ENCODE measurements at places on chromosomes 6 and 20. TPM values are rescaled to one million over a fixed set of nuclear protein-coding genes. Genes with fewer than 3 reads are reported as not detected.

DNA sequence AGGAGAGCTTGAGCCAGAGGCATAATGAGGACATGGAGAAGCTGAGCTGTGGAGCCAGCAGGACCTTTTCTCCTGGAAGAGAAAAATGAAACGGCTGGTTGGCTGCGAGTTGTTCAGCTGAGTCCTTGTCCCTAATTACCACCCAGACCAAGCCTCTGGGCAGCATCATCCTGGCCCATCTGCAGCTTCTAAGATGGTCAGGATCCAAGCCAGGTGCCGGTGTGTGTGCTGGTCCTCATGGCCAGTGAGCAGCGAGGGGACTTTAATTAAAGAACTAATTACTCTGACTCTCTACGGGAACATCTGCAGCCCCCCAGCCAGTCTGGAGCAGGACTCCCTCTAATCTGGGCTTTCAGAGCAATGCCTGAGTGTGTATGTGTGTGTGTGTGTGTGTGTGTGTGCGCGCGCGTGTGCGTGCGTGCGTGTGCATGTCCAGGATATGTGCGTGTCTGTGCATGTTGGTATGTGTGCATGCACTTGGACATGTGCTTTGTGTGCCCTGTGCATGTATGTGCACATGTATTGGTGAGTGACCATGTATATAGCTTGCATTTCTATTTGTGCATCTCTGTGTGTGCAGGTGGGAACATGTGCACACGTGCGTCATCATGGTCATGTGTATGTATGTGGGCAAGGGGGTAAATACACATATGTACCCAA, 173.9 kb downstream of the DHX35 start:
- DNase-seq: no peak

- no peak for DNase-seq
Observed at GRCh38 chr20:51837436-51837835, 35.1 kb upstream of the SALL4 start.

- DNase-seq: no peak
Observed at GRCh38 chr6:128131036-128131435, 230.2 kb upstream of the THEMIS start.

- no peak for DNase-seq
Observed at GRCh38 chr6:89353118-89353556, 615 bp upstream of the UBE2J1 start.

GRCh38 chr6:134289204-134289575, 28.7 kb downstream of the SGK1 start:
- no peak for DNase-seq

DNA sequence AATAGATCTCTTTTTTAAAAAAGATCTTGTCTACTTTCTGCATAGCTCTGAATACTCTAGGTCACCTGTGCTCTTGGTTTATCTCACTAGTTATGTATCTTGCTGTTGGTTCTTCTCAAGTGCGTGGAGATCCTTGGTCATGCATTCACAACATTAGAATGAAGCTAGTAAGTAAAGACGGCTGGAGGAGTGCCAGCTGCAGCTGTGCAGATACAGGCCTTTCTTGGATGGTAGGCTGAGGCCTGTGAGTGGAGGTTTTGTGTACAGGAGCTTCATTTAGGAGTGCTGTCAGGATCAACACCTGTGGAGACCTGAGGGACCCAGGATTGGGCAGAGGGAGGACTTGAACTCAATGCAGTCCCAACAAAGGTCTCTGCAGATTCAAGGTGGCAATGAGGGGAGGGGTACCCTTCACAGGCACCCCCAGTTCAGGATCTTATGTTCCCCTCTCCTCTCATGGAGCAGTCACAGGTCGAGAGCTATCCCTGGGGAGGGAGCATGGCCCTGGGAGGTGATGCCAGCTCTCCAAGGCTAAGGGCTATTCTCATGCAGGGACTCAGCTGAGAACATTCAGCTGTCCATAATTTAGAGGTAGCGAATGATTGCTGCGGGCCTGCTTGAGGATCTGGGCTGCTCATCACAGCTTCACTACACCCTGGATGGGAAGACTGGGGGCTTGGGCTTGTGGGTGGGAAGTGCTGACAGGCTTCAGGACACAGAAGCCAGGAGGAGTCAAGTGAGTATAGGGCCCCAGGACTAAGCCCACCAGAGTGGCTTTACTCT, 98.9 kb upstream of the ENPP5 start:
- peak; percentile 47 for DNase-seq

DNA sequence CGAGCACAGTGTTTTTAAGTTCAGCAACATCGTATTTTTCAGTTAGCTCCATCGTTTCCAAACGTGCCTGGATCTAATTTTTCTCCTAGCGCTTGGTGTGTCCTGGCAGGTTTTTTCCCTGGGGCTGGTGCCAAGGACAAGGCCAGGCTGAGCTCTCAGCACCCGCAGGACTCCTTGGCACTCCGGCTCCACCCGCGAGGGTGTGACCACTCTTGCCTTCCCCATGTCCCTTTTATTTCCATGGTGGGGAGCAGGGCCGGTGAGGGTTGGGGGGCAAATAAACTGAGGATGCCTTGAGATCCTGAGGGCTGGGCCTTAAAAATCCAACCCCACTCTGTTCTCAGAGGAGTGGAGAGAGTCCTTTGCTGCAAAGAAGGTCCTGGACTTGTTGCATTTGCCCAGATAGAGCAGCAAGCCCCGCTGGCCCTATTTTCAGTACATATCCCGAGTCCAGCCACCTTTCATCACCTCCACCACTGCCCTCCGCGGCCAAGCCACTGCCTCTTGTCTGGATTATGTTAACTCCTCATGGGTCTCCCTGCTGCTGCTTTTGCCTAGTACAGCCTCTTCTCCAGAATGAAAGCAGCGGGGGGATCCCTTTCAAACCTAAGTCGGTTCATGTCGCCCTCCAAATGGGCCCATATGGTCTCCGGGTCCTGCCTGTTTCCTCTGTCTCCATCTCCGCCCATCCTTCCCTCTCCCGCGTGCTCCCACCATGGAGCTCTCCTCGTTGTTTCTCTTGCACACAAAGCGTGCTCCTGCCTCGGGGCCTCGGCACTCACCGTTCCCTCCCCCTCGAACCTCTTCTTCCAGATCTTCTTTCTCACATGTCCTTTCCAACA, 4.5 kb upstream of the RAB44 start:
- DNase-seq: peak; percentile 48

DNA sequence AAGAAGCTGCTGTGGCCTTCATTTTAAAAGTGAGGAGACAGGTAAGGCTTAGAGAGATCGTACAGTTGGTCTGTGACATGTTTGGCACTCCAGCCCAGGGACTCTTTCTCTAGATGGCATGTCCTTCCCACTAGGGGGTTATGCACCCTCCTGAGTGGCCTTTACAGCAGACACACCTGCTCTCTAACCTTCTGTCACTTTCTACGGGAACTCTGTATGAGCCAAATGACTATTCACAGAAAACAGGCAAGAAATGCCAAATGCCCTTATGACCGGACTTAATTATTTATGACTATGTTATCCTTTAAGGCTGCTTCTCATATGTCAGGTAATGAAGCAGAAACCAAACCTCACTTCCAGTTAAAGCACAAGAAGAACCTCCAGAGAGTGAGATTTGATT, 91.2 kb downstream of the MAP3K5 start:
- no peak for DNase-seq

- DNase-seq: no peak
Observed at GRCh38 chr6:157403686-157404051, 22.7 kb downstream of the ZDHHC14 start.

SRSF12 gene
- total RNA-seq: 0.65 TPM

C2 gene
- total RNA-seq: 30.0 TPM

HCK gene
- total RNA-seq: 14.1 TPM

TFAP2C gene
- total RNA-seq: 0.47 TPM

FNDC11 gene
- total RNA-seq: not detected

GCLC gene
- total RNA-seq: 17.8 TPM

PPP1R16B gene
- 5.4 TPM for total RNA-seq

All from left cardiac atrium (tissue), 4 donors.